DMS79 treated with DMSO at 0.1 percent for 48 hours (cell line): ENCODE measurements at places on chromosomes 2 and 18.

DNA sequence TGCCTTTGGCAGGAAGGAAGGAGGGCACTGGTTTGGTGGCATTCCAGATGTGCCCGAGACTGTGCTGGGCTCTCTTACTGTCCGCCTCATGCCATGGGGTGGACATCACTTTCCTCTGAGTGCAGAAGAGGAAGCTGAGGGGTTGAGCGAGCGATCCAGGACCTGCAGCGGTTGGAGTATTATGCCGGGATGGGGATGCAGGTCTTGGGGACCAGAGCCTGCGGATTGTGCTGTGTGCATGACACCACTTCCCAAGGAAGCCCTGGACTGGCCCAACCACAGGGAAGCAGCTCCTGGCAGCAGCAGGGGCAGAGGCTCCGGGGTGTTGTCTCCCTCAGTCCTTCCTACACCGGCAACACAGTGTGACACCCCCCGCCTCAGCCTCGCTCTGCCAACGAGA, 44.5 kb downstream of the ATP6V1C2 start:
- no peak for DNase-seq

DNA sequence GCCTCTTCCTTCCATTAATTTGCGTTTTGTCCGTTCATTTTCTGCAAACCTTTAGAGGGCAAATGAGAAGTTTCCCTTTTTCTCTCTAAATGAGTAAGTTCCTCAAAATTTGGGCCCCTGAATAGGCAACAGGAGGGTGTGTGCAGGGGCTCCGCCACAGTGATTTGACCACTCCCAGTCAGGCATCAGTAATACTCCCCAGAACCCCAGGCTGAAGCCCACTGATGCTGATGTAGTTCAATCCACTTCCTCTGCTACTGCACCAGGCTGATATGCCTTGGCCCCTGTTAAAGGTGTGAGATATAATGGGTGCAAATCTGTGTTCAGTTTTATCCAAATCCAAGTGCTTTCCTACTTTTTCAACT, 1150.0 kb downstream of the RPIA start:
- no peak for DNase-seq

DNA sequence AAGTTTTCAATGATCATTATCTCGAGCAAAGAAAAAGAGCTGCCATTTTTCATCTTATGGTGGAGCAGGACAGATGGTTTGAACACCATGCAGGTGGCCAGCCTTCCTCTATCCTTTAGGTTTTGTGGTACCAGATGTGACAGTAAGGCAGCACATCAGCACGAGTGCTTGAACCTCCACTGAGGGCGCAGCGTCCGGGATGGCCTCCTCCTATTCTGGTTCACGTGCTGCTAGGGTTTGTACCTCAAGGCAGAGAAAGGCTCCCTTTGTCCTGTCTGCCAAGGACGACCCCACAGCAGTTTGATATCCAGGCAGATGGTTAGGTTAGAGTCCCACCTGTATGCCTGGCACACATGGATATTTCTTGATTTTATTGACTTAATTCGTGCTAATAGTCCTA, 50.2 kb downstream of the DCDC2C start:
- DNase-seq = no peak

- no peak for DNase-seq
These were observed 24.2 kb downstream of the CDH2 start for GRCh38 chr18:28152754-28153153.

- DNase-seq = no peak
These were observed 463.7 kb upstream of the HNMT start for GRCh38 chr2:137500599-137500998.

DNA sequence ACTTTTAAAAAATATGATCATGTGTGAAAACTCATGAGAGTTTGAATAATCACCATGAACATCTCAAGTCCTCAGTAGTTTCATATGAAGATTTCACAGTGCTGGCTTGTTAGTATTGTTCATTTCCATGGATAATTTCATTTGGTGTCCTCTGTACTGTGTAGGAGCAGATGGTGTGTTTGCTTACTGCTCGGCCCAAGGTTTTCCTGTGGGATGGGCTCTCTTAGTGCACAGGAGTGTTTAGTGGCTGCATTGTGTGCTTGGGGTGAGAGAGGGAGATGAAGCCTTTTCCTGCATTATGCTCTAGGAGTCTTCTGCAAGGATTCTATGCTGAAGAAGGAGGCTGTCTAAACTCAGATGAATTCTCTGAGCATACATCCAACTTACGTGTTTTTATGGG, 270.6 kb downstream of the SOCS6 start:
- no peak for DNase-seq

- peak; percentile 68 for DNase-seq
These were observed 38.3 kb upstream of the EPB41L3 start for GRCh38 chr18:5582076-5582475.

- DNase-seq = no peak
These were observed 38.9 kb upstream of the RALBP1 start for GRCh38 chr18:9436206-9436929.

DNA sequence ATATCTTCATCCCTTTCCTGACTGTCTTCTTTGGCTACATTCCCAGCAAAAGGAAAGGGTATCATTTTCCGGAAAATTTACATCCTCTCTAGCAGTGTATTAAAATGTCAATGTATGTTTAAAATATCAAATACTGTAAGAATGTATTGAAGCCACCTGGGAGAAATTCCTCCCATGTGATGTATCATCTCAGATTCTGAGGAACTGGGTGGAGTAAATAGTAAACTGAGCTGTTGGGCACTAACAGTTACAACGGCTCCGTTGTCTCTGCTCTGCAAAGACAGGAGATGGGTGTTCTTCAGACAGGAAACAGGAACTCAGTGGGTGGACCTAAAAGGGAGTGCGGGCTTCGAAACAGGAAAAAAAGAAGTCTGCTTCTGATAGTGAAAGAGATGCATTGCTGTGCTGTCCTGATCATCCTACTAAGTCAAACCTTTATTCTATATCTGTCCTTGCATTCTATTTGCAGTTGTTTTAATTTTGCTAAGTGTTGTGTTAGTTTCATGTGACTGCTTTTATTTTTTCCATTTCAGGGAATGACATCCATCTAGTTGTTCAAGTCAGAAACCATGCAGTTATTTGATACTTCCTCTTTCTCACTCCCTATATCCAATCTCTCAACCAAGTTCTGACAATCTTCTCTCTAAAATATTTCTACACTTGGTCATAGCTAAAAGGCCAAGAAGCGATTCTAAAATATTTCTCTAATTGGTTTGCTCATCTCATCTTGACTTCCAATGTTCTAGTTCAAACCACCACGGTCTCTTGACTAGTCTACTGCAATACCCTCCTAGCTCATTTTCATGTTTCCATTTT, 19.4 kb downstream of the DOK1 start:
- DNase-seq = no peak

- DNase-seq = no peak
These were observed 12.9 kb downstream of the UBR3 start for GRCh38 chr2:169839954-169840746.

DNA sequence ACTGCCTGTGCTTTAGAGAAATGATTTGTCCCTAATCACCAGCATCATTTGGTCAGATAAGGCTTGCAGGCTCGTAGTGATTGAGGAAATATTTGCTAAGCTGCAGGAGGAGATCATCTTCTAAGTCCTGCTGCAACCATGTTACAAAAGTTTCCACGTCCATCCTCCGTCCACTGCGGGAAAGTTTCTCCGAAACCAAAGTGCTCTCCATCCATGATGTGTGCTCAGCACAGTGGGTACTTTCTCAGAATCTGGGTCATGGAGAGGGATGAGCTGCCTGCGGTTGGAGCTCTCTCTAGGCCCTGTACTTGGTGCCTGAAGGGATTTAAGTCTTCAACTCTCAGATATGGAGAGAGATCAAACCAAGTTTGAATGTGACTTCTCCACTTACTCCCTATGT, 39.3 kb downstream of the IL1RL2 start:
- DNase-seq = no peak

- no peak for DNase-seq
These were observed 61.7 kb upstream of the ITGB6 start for GRCh38 chr2:160261732-160262131.
